Mammary microvascular endothelial cell (primary cell): ENCODE measurements at places on chromosomes 12 and 14. TPM values are rescaled to one million over a fixed set of nuclear protein-coding genes. Genes with fewer than 3 reads are reported as not detected.

The CRACR2A gene
- total RNA-seq, result 11.6 and 18.3 TPM in 2 replicates

The BICDL1 gene
- 0.27 TPM in 1 of 2 replicates, not detected in the other for total RNA-seq

The RNASE7 gene
- total RNA-seq, result not detected in 2 replicates

The VDR gene
- total RNA-seq, result 0.44 and 0.60 TPM in 2 replicates

The CLEC1B gene
- not detected in 2 replicates for total RNA-seq

The SCARB1 gene
- total RNA-seq, result 47.4 and 50.2 TPM in 2 replicates

The VWF gene
- total RNA-seq, result 768 and 837 TPM in 2 replicates

The VRTN gene
- total RNA-seq, result not detected in 2 replicates

The SHMT2 gene
- 113 and 130 TPM in 2 replicates for total RNA-seq

The CBX5 gene
- total RNA-seq, result 38.4 and 40.4 TPM in 2 replicates
